COR-L47 (cell line): ENCODE measurements at places on chromosomes 1 and 21.

DNA sequence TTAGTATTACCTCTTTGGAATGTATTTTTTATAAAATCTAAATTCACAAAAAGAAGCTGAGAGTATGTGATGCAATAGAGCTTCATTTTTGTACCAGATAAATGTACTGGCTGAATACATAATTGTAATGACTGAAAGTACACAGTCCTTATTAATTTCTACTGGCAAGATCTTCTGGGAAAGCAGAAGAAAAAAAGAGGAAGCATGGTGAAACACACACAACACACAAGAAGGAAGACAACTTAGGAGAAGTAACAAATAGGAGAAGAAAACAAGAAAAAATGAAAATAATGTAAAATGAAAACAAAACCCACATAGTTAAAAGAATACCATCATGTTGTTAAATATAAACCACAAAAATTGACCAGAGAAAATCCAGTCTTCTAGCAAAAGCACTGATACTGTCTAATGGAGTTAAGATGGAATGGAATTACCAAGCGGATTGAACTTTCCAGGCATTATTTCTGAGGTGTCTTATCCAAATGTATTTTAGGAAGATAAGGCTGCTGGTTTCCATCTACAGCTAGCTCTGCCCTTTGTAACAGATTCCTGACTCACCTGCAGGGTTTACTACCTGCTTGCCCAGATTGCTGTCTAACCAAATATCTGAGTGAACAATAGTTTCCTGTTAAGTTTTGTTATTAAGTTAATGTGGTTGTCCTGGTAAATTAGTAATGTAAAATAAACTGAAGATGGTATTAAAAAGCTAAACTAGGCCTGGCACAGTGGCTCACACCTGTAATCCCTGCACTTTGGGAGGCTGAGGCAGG, 4.5 kb upstream of the COP1 start:
- DNase-seq, result no peak

- DNase-seq, result no peak
Measured at GRCh38 chr1:228544921-228545591, 57.9 kb downstream of the RNF187 start.

GRCh38 chr21:46020581-46020980, 39.0 kb downstream of the COL6A1 start:
- DNase-seq, result no peak

DNA sequence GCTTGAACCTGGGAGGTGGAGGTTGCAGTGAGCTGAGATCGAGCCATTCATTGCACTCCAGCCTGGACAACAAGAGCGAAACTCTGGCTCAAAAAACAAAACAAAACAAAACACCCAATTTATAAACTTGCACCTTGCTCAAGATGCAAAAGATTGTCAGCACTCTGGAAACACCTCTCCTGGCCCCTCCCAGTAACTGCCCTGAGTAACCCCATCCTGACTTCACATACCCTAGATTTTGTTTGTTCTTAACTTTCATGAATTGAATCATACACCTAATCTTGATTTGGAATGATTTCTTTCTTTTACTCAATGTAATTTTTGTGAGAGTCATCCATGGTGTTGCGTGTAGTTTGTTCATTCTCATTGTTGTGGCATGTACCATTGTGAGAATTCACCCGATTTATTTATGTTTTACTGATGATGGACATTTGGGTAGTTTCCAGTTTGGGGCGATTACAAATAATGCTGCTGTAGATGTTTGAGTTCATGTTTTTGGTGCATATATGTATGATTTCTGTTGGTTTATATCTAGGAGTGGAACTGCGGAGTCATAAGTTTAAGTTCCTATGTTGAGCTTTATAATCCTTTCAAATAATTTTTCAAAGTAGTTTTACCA, 10.4 kb downstream of the NECAP2 start:
- DNase-seq, result no peak

GRCh38 chr1:156160000-156160742, 6.8 kb downstream of the SEMA4A start:
- no peak for DNase-seq

DNA sequence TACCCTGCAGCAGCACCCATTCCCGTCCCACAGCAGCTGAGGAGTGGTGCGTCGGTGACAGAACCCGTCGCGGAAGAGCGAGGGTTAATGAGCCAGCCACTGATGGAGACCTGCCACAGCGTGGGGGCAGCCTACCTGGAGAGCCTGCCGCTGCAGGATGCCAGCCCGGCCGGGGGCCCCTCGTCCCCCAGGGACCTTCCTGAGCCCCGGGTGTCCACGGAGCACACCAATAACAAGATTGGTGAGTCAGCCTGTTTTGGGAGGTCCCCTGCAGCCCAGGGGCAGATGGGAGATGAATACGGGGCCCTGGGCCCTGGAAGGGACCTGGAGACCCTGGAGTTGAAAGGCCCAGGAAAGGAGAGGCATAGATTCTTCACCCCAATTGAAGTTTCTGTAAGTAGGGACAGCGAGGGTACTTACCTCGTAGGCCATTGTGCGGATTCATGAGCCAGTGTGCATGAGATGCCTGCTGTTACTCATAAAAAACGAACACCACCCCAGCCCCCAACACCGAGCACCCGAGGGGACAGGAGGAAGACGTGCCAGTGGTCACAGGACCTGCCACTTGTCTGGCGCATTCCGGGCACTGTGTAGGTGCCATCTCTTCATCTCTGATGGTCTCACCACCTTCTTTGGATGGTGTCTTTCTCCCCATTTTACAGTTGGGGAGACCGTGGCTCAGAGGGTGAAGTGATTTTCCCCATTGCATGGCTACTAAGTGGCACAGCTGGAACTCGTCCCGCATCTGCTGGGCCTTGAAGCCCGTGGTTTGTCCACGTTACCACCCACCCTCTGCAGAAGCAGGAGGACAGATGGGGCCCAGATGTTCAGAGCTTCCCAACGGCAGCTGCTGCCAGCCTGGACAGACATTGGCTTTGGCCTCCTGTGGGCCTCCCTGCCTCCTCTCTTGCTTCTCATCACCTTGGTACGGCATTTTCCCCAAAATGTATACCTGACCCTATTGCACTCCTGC, 28.3 kb upstream of the TNFRSF1B start:
- DNase-seq, result no peak
